ENCODE measurements at places on chromosomes 2 and 18.

DNA sequence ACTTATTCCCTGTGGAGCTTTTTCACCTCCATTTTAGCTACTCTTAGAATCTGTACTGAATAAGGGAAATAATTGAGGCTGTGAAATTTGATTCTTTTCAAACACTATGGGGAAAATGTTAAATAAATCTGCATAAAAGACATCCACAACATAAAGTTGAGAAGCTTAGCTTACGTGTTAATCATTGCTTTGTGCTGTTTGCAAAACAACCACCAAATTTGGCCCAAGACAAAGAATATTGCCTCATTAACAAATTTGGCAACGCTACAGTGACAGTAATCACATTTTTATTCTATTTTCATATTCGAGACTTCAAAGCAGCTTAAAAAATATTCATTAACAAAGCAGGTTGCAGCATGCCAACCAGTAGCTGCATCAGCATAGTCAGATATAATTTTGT is 437.6 kb downstream of the DPP10 start:
- no peak for DNase-seq

DNA sequence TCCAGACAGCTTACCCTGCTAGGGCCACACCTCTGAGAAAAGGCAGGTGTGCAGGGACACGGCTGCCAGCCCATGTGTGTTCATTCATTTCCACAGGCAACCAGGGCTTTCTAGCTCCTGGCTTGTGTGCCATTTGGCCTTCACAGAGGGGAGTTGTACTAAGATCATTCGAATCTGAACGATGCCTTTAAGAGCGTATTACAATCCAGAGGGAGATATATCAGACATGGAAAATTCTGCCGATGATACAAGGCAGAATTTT is 64.2 kb upstream of the OTOF start:
- DNase-seq = no peak

DNA sequence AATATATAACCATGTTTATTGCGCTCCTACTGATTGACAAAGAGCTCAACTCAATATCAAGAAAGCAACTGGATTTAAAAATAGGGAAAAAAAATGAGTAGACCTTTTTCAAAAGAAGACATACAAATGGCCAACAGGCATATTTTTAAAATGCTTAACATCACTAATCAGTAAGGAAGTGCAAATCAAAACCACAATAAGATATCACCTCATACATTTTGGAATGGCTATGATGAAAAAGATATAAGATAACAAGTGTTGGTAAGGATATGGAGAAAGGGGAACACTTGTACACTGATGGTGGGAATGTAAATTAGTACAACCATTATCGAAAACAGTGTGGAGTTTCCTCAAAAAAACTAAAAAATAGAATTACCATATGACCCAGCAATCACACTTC is 5.6 kb upstream of the GALNT5 start:
- no peak for DNase-seq

GRCh38 chr18:24474406-24474805 is 14.0 kb downstream of the HRH4 start:
- no peak for DNase-seq

DNA sequence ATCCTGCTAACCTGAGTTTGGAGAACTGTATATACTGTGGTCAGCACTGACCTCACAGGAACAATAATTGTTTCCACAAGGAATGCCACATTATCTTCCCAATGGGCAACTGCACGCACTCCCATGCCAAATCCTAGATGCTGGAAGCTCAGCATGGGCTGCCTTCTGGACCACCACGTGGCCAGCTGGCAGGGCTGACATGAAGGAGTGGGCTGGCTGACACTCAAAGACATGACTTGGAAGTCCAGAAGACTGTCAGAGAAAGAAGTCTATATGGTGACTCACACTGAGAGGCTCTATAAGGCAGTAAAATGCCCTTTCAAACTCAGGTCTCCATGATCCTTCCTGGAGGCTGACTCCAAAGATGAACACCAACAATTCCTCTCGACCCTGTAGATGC is 98.4 kb upstream of the RNF152 start:
- no peak for DNase-seq

DNA sequence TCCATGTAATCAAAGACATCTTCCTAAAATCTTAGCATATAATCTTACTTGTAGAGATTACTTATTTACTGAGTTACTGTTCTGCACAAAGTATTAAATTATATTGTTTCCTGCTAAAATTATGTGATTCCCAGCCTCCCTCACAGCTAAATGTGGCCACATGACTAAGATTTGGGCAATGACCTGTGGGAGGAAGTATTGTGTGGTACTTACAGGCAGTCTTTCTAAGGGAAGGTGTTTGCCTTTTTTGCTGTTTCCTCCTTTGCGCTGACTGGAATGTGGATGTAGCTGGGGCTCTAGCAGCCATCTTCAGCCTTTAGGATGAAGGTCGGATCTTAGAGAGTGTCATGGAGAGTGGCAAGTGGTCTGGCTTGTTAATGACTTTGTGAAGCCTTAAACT is 146.3 kb upstream of the APCDD1 start:
- no peak for DNase-seq

GRCh38 chr2:192957425-192957824 is 762.7 kb upstream of the TMEFF2 start:
- DNase-seq = no peak

GRCh38 chr2:225462417-225462816 is 62.9 kb downstream of the NYAP2 start:
- no peak for DNase-seq

DNA sequence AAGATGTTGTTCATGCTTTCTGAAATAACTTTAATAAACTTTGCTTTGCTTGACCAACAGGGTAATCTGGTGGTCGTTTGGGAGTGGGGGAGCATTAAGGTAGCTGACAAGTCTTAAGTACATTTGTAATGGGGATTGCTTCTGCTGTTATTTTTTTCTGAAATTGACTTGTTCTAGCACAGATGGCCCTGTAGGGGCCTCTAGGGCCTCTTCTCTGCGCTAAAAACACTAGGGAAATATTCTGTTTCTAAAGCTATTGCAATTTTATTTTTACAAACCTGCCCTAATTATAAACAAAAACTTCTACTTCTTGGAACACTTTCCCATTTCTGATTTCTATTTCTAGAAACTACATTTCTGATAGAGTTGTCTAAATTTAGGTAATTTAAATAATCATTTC is 191.3 kb upstream of the KCNJ3 start:
- no peak for DNase-seq

GRCh38 chr2:137521653-137522619 is 442.3 kb upstream of the HNMT start:
- no peak for DNase-seq

DNA sequence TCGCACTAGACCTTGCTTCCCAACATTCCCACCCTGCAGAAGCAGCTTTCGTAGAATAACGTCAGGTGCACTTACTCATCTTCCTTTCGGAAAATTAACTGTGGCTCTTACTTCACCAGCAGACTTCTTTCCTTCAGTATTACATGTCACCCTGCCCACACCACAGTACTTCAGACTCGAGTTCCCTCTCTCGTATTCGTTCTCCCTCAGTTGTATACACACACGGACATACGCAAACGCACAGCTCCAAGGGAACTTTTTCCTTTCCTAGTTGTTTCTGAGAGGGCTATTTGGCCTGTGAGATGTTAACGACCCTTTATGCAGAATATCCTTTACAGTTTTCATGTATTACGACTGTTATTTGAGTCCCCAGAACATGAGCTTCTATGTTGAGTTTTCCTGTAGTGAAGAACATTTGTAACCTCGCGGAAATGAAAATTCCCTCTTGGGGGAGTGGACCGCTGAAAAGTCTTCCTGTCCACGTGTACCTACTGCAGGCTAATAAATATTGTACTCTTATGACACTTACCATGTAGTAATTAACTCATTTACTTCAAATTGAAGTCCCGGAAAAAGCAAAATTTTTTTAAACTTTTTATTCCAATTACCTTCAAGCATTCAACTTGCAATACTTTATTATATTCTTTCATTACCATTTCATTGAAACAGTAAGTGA is 908 bp downstream of the ERLEC1 start:
- DNase-seq = peak; percentile 42

DNA sequence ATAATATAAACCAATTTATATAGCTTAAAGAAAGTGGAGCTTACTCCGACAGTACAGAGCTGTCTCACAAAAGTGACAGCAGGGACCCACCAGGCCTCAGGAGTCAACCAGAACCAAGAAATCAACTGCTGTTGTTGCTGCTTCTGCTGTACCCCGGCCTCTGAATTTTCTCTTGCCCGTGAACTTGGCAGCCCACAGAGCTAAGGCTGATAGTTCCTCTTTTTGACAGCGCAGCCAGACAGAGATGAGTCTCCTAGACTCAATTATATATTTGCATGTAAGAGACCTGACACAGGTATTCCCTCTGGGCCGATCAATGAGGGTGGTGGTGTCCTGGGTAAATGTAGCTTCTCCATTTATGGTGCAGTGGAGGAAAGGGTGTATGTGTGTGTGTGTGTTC is 109.4 kb downstream of the KCTD1 start:
- no peak for DNase-seq

- DNase-seq = no peak
Measured at GRCh38 chr2:153872311-153873051, 759 bp downstream of the GALNT13 start.

- no peak for DNase-seq
Measured at GRCh38 chr2:134206031-134206430, 47.8 kb upstream of the MGAT5 start.

- no peak for DNase-seq
Measured at GRCh38 chr2:109638795-109639194, 24.6 kb downstream of the SOWAHC start.

DNA sequence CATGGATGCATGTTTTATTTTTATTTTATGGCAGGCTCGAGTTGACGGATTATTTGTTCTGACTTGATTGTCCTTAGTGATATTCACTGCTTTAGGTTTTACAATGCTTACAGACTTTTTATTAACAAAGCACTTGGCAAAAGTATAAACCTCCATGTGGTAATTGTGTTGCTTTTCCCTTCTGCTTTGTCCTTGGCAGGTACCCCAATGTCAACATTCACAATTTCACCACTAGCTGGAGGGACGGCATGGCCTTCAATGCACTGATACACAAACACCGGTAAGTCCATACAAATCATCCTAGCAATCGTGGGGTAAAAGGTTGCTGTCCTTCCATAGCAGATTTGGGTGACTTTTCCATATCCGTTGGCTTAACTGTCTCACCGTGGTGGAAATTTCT is 106.1 kb upstream of the EML6 start:
- no peak for DNase-seq

DNA sequence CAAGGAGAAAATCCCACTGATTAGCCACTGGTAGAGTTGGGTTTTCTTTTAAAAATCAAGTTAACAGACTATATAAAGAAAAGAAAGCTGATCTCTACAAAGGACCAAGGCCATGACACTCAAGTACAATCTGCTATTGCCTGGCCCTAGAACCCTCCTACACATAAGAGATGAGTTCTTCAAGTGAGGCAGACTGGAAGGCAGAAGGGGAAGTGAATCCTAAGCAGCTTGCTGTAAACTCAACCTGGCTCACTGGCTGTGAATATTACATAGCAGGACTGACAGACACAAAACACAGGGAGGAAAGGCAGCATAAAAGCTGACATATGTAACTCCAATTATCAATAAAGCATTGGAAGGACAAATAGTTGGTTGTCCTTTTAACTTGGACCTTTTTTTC is 65.4 kb downstream of the TRIP12 start:
- no peak for DNase-seq

- no peak for DNase-seq
Measured at GRCh38 chr18:45111502-45111848, 430.8 kb downstream of the SETBP1 start.

DNA sequence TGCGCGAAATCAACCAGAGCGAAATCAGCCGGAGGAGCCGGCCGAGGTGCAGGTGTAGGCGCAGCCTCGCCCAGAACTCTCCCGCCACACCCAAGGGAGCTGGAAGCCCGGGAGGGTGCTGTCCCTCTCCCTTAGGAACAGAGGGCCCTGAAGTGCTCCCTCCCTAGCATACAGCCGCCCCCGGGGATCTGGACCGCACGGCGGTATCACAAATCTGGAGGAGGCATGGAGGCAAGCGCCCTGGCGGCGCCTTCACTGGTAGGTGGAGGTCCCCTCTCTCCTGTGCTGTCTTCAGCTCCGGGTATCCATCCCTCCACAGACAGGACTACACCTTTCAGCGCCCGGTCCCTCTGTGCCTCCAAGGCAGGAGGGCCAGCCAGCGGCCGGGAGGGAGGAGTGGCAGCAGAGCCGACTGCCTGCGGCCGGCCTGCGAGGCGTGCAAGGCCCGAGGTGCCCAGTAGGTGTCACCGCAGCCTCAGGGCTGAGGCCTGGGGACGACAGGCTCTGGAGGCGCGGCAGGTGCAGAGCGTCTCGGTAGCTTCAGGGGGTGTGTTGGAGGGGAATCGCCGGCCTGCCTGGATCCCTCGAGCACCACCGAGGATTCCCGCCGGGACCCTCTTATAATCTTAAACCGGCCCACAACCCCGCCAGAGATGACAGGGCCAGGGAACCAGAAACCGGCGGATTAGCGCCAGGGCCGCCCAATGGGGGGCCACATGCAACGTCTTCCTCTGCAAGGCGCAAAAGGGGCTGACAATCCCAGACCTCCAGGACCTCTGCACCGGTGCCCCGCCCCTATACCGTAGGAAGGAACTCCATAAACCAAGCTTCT is 2.8 kb downstream of the IHH start:
- peak; percentile 61 for DNase-seq

DNA sequence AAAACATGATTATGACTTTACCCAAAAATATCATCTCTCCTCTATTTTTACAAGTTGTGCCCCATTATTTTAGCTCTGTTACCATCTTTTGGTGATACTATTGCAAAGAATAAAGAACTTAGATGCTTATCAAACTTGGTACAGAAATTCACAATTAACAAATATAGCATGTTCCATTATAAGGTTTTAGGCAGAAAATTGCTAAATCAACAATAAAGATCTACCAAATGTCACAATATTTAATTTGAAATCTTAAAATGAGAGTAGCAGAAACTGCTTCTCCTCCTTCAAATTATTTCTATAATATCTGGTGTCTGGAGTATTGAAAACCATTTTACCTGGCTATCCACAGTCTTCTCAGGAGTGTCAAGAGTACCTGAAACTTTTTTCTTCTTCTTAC is 8.7 kb downstream of the NIFK start:
- DNase-seq = no peak

All from fibroblast of villous mesenchyme (primary cell).